Fibroblast of mammary gland (primary cell): ENCODE measurements at places on chromosomes 1 and 21.

DNA sequence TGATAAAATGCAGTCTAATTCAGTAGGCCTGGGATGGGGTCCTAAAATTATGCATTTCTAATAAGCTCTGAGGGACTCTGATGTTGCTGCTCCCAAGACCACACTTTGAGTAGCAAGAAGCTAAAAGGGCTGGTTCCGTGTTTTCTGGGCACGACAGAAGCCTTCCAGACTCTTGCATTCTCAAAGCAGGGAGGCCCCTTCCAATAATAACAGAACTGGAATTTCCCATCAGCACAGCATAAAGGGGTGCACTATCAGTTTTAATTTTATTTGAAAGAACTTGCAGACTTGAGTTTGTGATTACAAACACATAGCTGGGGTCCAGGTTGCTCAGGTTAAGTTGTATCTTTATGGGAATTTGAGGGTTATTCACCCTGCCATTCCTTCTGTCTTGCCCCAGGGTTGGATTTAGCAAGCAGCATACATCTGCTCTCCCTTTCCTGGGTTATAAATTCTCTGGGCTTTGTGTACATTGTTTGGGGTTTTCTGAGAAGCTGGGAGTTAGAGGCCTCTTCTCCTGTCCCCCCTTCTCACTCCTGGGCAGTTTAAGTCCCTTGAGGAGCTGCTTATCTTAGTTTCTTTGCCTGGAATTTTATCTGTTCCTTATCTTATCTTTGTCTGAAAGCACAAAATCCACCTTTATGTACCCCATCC, 94.2 kb upstream of the SLC2A1 start:
- no peak for DNase-seq

GRCh38 chr21:42025376-42026081, 15.4 kb upstream of the ZBTB21 start:
- peak; percentile 73 for DNase-seq

GRCh38 chr21:32392299-32392879, 423 bp downstream of the URB1 start:
- no peak for DNase-seq

DNA sequence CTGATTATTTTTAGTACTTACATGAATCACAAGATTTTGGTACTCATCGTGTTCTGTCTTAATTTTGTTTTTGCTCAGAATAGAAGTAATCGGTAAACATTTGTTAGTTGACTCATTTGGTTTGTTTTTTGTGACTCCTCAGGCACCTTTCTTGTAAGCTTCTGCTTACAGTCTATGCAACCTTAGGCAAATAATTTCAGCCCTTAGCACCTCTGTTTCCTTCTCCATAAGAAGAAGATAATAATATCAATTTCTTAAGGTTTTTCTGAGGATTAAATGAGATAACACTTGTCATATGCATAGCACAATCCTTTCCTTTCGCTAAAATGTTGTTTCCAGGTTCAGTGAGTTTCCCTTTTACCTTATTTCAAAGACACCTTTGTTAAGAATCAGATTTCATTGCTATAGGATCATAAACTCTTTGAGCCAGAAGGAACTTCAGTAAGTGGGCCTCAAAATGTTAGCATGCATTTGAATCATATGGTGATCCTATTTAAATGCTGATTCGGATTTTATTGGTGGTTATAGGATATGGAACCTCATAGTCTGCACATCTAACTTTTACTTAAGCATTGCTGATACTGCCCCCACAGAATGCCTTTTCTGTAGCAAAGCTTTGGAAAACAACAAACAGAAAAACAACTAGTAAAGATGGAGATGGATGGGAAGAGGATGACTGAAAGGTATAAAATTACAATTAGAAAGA, 272.7 kb upstream of the CACYBP start:
- no peak for DNase-seq

- peak; percentile 58 for DNase-seq
Observed at GRCh38 chr1:201171063-201172036, 17.1 kb upstream of the TMEM9 start.

GRCh38 chr1:6041432-6042062, 4.1 kb upstream of the KCNAB2 start:
- peak; percentile 21 for DNase-seq

DNA sequence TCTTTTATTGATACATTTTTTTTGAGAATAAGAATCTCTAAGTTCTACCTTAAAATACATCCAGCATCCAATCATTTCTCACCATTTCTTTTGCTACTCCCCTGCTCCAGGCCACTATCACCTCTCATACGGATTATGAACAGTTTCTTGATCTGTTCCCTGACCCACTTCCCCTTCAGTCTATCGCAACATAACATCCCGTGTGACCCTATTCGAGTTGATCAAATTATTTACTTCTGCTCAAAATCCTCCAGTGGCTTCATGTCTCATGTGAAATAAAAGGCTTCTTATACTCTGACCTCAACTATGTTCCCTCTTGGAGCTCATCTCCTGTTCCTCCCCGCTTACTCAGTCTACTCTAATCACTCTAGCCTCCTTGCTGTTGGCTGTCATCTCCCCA, 5.2 kb downstream of the ALG14 start:
- no peak for DNase-seq

- DNase-seq, result no peak
Observed at GRCh38 chr1:37070126-37070525, 35.8 kb upstream of the GRIK3 start.

- peak; percentile 69 for DNase-seq
Observed at GRCh38 chr1:10415211-10415930, 14.9 kb upstream of the CENPS start.

DNA sequence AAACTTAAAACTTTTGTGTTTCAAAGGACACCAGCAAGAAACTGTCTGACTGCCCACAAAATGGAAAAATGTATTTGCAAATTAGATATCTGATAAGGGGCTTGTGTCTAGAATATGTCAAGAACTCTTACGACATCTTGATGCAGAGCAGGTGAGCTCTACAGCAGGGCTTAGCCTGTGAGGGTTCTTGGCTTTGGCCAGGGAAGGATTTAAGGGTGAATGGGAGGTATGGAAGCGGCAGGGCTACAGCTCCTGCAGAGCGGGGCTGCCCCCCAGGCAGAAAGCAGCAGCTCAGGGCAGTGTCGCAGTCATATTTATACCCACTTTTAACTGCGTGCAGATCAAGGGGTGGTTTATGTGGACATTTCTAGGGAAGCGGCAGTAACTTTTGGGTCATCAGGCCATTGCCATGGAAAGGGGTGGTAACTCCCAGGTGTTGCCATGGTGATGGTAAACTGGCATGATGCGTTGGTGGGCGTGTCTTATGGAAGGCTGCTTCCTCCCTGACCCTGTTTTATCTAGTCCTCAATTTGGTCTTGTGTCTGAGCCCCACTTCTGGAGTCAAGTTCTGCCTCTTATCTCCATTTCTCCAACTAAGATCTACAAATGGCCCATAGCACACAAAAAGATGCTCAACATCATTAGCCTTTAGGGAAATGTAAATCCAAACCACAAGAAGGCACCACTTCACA, 23.2 kb downstream of the MORN1 start:
- DNase-seq, result no peak

GRCh38 chr1:101977266-101977665, 19.5 kb downstream of the OLFM3 start:
- no peak for DNase-seq

GRCh38 chr1:99891997-99892396, 41.8 kb downstream of the AGL start:
- DNase-seq, result no peak

GRCh38 chr1:152735648-152736047, 22.2 kb upstream of the KPRP start:
- DNase-seq, result no peak

DNA sequence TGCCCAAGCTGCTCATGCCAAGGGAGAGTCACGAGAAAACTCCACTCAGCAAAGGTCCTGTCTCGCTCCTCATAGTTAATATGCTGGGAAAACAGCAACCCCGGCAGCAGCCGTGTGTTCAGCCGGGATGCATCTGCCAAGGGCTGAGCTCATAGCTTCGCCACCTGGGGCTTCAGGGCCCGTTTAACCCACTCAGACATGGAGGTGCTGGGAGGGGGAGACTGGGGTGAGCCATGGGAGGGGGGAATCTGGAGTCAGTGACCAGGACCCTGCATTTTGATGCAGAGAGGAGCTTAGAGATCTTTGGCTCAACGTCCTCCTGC, 283.4 kb downstream of the PTPRU start:
- DNase-seq, result no peak

- DNase-seq, result no peak
Observed at GRCh38 chr1:83086986-83087512, 911.9 kb downstream of the TTLL7 start.

DNA sequence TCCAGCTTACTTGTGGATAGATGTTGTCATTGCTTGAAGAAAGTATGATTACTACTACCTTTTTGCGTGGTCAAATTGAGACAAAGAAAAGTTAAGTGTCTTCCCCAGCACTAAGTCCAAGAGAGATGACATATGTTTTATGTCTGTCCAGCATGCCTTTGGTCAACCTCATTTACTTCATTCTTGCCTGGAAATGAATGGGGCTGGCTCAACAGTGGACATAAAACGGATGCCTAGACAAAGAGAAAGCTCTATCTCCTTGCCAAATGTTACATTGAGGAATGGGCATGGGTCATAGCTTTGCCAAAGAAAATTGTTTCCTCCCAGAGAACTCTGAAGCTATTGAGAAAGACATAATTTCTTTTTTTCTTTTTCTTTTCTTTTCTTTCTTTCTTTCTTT, 82.4 kb upstream of the PLPPR4 start:
- no peak for DNase-seq

DNA sequence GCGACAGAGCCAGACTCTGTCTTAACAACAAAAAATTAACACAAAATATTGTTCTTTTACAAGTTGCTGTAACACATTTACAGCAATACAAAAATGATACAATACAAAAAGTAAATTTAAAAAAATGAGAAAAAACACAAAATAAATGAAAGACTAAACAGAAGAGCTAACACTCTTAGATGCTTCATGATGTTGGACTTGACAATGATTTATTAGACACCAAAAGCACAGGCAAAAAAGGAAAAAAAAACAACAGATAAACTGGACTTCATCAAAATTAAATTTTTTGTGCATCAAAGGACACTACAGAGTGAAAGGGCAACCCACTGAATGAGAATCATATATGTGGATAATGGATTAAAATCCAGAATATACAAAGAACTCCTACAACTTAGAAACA, 16.4 kb downstream of the GATAD2B start:
- DNase-seq, result no peak

DNA sequence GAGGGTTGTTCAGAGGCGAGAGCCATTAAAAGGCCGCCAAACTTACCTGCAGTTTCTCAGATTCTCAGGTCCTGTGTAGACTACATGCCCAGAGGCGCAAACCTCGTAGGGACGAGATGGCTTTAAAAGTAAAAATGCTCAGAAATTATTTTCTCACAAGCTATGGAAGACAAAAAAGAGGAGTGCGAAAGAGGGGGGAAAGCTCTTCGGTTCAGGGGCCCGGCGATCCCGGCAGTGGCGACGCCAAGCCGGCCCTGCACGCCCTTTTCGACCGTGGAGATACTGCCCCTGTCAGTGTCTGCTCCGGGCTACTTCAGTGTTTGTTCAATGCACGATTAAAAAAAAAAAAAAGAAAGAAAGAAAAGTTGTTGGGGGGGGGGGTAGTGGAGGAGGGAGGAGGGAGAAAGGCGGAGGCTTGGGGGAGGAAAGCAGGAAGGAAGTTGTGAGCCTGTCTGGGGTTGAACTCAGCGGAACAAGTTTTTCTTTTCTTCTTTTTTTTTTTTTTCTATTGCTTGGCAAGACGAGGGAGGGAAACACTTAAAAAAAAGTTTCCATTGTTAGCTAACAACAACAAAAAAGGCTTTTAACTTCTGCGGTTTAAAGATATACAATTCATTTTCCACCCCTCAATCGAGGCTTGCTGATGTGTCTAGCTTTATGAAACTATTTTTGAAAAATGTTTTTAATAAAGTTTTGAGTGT, at the start of gene ITPKB:
TSS of gene ITPKB (minus strand) at position 288 of the 701 bp plus-strand sequence. CDS start 1,824 bp downstream, outside the sequence.
- peak; percentile 78 for DNase-seq

- peak; percentile 69 for DNase-seq
Observed at GRCh38 chr1:206469933-206470691, at the start of gene IKBKE. IKBKE (plus strand) TSS chr1:206470476; CDS start chr1:206473228, 2,752 bp downstream.

- no peak for DNase-seq
Observed at GRCh38 chr1:193421487-193421886, 235.1 kb upstream of the B3GALT2 start.

DNA sequence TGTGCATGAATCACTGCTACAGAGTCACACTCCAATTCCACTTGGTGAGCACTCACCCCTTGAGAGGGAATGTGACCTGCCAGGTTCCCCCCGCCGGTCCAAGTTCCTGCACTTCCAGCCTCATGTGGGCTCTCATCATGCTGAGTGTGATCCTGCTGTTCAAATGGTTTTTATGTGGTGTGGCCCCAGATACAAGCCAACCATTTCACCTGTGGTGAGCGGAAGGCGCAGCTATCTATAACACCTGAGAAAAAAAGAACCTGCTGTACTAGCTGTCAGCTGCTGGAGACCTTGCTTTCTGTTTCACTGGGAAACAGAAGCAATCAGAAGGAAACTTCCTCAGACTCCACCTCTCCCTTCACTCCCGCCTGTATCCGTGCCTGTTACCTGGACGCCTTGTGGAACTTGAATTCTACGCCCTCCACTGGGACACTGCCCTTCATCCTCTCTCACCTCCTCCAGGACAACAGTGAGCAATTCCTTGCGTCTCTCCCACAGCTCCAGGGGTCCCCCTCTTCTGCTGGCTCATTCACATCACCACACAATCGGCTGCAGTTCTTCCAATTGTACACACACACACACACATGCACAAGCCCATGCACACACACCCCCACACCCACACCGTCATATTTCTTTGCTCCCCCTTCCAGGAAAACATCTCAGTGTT, 64.4 kb upstream of the RPL11 start:
- no peak for DNase-seq

DNA sequence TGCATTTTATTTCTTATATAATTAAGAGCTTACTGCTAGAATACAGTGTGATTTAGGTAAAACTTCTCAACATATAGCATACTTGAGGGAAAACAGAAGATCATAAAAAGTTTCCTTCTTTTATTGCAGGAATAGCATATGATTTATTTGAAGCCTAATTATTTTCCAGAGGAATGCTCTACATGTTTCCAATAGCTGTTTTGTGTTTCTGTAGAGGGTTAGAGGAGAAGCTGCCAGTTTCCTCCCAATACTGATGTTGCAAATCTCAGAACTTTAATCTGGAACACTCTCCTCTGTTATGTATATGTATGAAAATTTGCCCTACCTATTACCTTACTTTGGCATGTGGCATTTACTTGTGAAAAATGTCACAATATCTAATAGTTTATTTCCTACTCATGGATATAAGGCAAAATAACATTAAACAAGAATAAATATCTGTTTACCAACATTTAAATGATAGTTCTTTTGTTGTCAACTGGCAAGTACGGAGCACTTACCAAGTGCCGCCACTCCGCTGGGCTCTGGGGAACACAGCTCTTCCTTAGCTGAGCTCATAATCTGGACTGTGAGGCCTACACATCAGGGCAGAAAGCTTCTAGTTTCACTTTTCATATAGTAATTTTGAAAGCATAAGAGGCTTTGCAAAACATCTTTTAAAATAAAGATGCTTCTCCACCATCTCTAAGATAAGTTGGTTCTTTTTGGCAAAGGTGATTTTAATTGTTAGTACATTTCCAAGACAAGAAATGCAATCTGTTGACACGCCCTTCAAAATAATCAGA, 239.8 kb upstream of the C1orf105 start:
- peak; percentile 71 for DNase-seq

- DNase-seq, result no peak
Observed at GRCh38 chr1:246785494-246786111, 61.4 kb downstream of the SCCPDH start.

GRCh38 chr1:67335411-67335810, 27.7 kb downstream of the IL12RB2 start:
- no peak for DNase-seq

GRCh38 chr1:243784506-243784905, 65.5 kb downstream of the AKT3 start:
- DNase-seq, result no peak

GRCh38 chr1:42163536-42164503, 725 bp downstream of the GUCA2A start:
- DNase-seq, result no peak

- no peak for DNase-seq
Observed at GRCh38 chr1:21241771-21242581, 48.3 kb downstream of the ECE1 start.
